NCI-H2107 (cell line): ENCODE measurements at places on chromosomes 12 and 14.

DNA sequence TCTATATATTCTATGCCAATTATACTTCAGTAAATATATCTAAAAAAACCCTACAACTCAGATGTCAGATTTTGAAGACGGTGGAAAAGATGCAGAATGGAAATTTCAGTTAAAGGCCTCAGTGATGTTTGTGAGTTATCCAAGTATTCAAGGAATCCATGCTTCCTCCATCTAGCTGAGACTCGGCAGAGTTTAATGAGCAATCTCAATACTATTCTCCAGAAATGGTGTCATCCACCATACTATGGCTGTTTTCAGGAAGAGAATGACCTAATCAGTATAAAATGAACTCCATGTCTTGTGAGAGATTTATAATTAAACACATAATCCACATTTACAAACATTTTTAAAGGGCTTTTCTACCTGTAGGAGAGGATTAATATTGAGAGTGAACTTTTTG is 66.0 kb downstream of the KLHL28 start:
- DNase-seq: no peak

GRCh38 chr14:75709207-75709812 is 48.3 kb downstream of the TTLL5 start:
- peak; percentile 75 for DNase-seq

DNA sequence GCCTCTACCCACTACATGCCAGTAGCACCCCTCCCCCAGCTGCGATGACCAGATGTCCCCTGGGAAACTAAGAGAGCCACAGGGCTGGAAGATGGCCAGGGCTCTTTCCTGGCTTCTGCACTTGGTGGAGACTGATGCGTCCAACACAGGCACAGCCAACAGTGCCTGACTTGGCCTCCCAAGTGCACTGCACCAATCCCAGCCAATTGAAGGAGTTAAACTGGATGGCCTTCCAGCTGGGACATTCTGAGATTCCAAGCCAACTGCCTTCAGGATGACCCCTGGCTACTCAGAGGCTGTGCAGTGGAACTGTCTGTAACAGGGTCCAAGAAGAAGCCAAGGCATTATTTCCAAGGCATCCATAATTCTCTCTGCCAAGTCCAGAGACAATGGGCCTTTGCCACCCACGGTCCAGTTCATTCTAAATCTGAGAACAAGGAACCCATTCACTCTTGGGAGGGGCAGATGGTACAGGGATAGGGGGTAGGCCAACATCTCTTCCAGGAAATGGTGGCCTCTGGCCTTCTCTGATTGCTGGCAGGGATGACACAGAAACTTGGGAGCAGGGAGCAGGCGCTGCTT is 35.2 kb downstream of the PRIMA1 start:
- DNase-seq: no peak

DNA sequence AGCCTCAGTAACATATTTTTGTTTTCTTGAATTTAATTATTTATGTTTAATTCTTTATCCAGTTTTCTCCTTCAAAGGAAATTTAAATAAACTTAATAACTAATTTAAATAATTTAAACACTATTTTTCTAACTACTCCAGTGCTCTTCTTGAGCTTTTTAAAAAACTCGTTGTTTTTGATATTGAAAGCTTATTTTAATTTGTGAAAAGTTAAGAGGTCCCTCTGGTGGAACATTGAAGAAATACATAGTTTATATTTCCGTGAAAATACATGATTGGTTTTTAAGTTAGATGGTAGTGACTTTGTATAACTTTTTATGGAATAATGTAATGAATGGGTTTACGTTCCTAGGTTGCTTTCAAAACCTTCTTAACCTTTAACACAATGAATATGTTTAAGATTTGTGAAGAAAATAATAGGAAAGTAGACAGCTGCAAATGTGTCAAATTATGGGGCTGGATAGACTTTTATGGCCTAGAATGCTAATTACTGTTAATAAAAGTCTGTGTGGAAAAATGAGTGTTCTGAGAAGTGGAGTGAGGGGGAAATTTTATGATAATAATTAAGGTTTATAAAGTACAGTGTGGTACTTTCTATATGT is 45.9 kb upstream of the MSRB3 start:
- DNase-seq: no peak

GRCh38 chr12:9365296-9365695 is 157.1 kb upstream of the PZP start:
- no peak for DNase-seq

- no peak for DNase-seq
Measured at GRCh38 chr12:117063162-117063911, 35.9 kb downstream of the TESC start.

DNA sequence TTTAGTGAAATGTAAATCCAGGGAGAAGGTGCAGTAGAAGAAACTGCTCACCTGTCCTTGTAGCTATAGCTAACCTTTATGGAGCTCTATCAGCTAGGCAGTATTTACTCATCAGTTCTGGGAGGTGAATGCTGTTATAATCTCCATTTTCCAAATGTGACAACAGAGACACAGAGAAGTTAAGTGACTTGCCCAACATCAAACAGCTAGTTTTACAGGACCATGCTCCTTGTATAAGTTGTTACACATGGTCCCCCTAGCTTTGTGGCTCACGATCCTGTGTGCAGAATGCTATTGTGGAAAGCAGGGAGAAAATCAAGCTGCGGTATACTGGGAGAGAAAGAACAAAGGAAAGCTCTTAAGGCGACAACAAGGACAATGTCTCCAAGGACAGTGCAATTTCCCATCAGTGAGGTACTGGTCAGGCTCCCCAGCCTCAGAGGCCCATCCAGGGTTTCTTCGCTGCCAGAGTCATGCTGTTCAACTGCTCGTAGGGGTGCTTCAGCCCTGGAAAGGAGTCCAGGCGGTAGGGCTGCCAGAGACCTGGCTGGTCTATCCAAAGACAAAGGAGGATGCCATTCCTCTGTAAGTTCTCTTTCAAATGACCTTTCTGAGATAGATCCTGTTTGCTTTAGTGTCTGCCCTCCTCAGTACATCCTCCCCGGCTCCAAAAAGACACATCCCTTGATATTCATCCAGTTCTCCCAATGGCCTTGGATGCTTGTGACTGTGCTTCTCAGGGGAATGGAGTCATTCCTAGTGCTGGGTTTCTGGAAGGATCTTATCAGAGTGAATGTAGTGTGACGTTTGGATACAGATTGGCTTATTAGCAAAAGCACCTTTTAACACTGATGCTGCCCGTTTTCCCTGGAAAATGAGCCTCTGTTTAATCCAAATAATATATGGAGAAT is 95.5 kb downstream of the ARF6 start:
- DNase-seq: no peak

DNA sequence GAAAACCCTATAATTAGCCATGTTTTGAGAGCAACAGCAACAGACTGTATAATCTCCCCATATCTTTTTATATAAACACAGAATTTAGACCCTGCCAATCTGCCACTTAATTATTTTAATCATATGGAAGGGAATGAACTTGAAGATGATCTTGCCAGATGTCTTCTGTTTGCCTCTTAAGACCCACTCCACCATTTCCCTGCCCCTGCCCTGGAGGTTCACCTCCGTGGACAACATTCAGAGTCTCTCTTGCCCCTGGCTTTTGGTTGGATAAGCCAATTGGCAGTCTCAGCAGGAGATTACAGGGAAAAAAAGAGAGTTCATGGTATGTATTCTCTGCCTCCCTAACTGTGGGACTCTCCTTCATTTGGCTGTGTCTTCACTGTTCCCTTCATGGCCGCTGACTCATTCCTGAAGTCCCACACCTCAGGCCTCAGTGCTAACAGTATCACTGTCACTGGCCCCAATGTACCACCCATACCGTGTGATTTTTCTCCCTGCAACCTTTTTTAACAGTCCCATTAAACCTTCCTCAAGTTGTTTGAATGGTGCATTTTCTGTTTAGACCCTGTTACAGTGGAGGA is 184.8 kb downstream of the PIK3C2G start:
- no peak for DNase-seq

DNA sequence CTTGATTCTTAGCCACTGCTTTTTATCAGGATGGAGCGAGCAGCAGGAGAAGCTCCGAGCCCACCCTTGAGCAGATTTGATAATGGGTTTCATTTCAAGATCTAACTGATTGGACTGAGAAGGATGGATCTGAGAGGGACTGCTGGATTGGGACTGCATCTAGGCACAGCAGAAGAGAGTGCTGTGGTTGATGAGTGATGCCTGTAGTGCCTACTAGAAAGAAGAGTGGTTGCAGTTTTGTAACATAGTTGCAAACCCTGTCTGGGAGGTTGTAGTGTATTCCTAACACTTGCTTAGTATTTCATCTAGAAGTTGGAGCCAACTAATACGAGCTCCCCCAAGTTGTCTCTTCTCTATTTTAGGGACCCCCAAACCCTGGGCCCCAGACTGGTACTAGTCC is 88.7 kb downstream of the ASCL1 start:
- no peak for DNase-seq
